ENCODE measurements at places on chromosomes 16 and 17. TPM values are rescaled to one million over a fixed set of nuclear protein-coding genes. Genes with fewer than 3 reads are reported as not detected.
A peak's percentile ranks its signal among the peaks of the same experiment; 100 is the strongest.

GRCh38 chr16:152141-153128 is at the start of gene HBZ:
TSS of gene HBZ (plus strand) at chr16:152644. CDS start at chr16:152910, 266 bp downstream.
- H3K4me1 ChIP-seq: peaks cover 7% of the 10 kb centered on the region
- H3K4me3 ChIP-seq: no peak within 1 kb of the TSS
- H3K36me3 ChIP-seq: no peaks in the 10 kb centered on the region
- no peak for DNase-seq
- no peak within 1 kb of the TSS for H3K27ac ChIP-seq
- H3K27me3 ChIP-seq: no peaks in the 10 kb centered on the region

DNA sequence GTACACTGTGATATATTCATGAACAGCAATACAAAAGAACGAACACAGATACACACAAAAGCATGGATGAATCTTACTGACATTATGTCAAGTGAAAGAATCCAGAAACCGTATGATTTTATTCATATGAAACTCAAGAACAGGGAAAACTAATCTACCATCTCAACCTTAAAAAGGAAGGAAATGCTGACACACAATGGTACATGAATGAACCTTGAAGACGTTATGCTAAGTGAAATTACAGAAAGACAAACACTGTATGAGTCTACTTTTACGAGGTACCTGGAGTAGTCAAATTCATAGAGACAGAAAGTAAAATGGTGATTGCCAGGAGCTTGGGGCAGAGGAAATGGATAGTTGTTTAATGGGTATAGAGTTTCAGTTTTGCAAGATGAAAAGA is 8.7 kb upstream of the PRKCB start:
- H3K4me3 ChIP-seq: no peak overlapping the region
- H3K36me3 ChIP-seq: no peaks in the 10 kb centered on the region

GRCh38 chr17:46071796-46072195 is 72.7 kb downstream of the STH start:
- no peak overlapping the region for H3K4me3 ChIP-seq
- 0 out of 2 replicates have a peak, but pooled peaks cover 14% of the 10 kb centered on the region for H3K4me1 ChIP-seq
- no peak overlapping the region for H3K27ac ChIP-seq
- DNase-seq: no peak
- no peaks in the 10 kb centered on the region for H3K27me3 ChIP-seq

DNA sequence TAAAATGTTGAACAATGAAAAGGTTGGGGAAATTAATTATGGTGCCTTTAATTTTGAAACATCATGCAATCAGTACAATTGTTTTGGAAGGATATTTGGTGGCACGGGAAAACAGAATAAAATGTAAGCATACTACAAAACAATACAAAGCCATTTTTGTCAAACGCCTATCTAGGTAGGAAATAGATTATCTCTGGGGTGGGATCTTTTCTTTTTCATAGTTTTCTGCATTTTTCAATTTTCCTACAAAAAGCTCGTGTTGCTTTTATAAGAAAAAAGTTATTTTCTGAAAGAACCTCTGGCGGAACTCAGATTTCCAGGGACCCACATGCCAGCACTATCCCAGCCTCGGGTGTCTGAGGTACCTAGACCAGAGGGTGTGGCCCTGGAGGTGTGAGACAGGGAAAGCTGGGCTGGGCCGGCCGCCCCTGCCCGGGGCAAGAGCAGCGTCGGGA is 961 bp upstream of the MAP3K3 start:
- peaks cover 28% of the 10 kb centered on the region for H3K4me1 ChIP-seq
- no peak for DNase-seq
- H3K27ac ChIP-seq: peak overlapping the region; percentile 11
- H3K4me3 ChIP-seq: peak overlapping the region; percentile 79

- no peak for DNase-seq
- peak overlapping the region; percentile 80 for H3K4me3 ChIP-seq
- H3K4me1 ChIP-seq: peaks cover 20% of the 10 kb centered on the region
Observed at GRCh38 chr17:80453998-80454556, 22.3 kb downstream of the NPTX1 start.

- no peak overlapping the region for H3K4me3 ChIP-seq
- no peak overlapping the region for H3K27ac ChIP-seq
- no peaks in the 10 kb centered on the region for H3K36me3 ChIP-seq
Observed at GRCh38 chr16:70600730-70601129, 45.6 kb upstream of the IL34 start.

DNA sequence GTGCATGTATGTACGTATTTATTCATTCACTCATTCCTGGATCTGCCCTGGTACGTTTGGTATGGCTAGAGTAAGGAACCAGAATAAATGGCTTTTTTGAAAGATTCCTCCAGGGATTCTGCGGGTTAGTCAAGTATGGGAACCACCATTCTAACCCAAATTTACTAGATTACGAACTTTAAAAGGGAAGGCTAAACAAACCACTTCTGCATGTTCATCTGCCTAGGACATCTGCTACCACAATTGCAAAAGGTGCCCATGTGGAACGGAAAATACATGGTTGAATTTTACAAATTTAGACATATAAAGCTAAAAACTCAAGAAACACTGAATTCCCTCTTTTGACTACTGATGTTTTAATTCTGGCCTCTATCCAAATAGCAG is 22.1 kb downstream of the CYTH1 start:
- no peaks in the 10 kb centered on the region for H3K27me3 ChIP-seq
- H3K4me3 ChIP-seq: no peak overlapping the region
- no peak overlapping the region for H3K27ac ChIP-seq

- no peaks in the 10 kb centered on the region for H3K27me3 ChIP-seq
- no peak overlapping the region for H3K4me3 ChIP-seq
- peaks cover 16% of the 10 kb centered on the region for H3K4me1 ChIP-seq
- no peak overlapping the region for H3K27ac ChIP-seq
- DNase-seq: peak; percentile 9
Observed at GRCh38 chr16:15498427-15499175, 64.2 kb downstream of the BMERB1 start.

Gene SULT1A3
- 14.6 TPM for total RNA-seq

Gene RNF157
- total RNA-seq: 7.3 TPM

GRCh38 chr16:89383095-89384003 is 107.0 kb downstream of the ANKRD11 start:
- peak overlapping the region; percentile 87 for H3K27ac ChIP-seq
- no peaks in the 10 kb centered on the region for H3K36me3 ChIP-seq
- no peaks in the 10 kb centered on the region for H3K27me3 ChIP-seq
- peaks cover 16% of the 10 kb centered on the region for H3K4me1 ChIP-seq

GRCh38 chr17:42227849-42228700 is 33.8 kb upstream of the GHDC start:
- no peaks in the 10 kb centered on the region for H3K36me3 ChIP-seq
- no peak overlapping the region for H3K27ac ChIP-seq
- no peaks in the 10 kb centered on the region for H3K27me3 ChIP-seq
- H3K4me1 ChIP-seq: no peaks in the 10 kb centered on the region

- no peak for DNase-seq
- no peak overlapping the region for H3K27ac ChIP-seq
- H3K27me3 ChIP-seq: peaks cover 10% of the 10 kb centered on the region
- no peak overlapping the region for H3K4me3 ChIP-seq
Observed at GRCh38 chr16:79312502-79312901, 288.0 kb downstream of the MAF start.

DNA sequence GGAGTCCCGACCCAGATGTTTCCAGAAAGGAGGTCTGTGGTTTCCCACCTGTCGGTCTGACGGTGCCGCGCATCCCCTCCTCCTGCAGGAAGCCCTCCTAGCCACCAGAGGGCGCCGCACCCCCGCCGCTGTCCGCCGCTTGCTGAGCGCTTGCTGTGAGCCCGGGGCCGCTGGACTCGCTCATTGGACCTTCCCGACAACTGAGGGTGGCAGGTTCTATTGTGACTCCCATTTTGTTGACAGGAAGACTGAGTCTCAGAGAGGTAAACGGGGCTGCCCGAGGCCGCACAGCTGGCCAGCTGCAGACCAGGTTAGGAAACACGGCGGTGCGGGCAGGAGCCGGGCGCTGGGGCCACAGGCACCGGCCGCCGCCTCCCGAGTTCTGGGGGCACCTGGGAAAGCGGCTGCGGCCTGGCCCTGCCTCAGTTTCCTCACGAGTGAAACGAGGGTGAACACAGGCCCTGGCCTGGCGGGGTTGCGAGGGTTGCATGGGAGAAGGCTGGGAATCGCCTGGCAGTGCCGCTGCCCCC is 191.1 kb upstream of the CIBAR2 start:
- H3K36me3 ChIP-seq: no peaks in the 10 kb centered on the region
- no peaks in the 10 kb centered on the region for H3K4me1 ChIP-seq
- no peak overlapping the region for H3K27ac ChIP-seq
- DNase-seq: no peak

Gene CASKIN2
- 22.0 TPM for total RNA-seq

Gene SOST
- total RNA-seq: not detected

- H3K27ac ChIP-seq: no peak overlapping the region
- DNase-seq: no peak
- H3K4me1 ChIP-seq: no peaks in the 10 kb centered on the region
- no peaks in the 10 kb centered on the region for H3K27me3 ChIP-seq
- H3K4me3 ChIP-seq: no peak overlapping the region
Observed at GRCh38 chr17:77205396-77206125, 64.8 kb downstream of the SEC14L1 start.

Gene KREMEN2
- 3.6 TPM for total RNA-seq

All from PC-3 (cell line).